ENCODE measurements at places on chromosomes 11 and 22. TPM values are rescaled to one million over a fixed set of nuclear protein-coding genes. Genes with fewer than 3 reads are reported as not detected.

Gene RFPL3
- not detected for total RNA-seq

DNA sequence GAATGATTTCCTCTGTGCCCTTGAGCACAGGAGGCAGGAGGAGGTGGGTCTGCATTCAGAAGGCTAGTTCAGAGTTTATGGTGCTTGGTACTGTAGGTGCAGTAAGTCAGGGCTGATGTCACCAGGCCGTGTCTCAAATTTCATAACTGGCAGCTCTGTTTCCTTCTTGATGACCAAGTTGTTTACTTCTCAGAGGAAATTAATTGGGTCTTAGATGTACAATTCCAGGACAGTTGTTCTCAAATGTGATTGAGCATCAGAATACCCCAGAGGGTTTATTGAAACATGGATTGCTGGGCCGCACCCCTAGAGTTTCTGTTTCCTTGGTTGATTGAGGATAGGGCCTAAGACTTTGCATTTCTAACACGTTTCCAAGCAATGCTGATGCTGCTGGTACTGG, 6.2 kb downstream of the AMOTL1 start:
- no peak overlapping the region for H3K4me3 ChIP-seq
- H3K27ac ChIP-seq: no peak overlapping the region
- H3K36me3 ChIP-seq: no peaks in the 10 kb centered on the region
- DNase-seq: peak; percentile 22

Gene F2
- total RNA-seq: 0.06 TPM

DNA sequence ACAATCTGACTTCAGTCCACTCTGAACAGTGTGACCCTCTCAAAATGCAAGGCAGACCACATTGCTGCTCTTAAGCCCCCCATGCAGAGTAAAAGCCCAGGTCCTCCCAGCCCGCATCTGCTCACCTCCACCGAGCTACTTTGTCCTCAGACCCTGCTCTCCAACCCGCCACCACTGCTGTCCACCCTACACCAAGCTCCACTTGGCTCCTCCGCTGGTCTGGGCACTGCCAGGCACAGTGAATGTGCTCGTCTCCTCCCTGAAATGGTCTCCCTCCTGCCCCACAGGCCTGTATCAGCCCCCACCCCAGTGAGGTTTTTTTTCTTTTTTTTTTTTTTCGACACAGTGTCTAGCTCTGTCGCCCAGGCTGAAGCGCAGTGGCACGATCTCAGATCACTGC, 67.4 kb upstream of the ARFGAP3 start:
- no peak for DNase-seq
- peaks cover 13% of the 10 kb centered on the region for H3K4me1 ChIP-seq
- H3K27ac ChIP-seq: no peak overlapping the region

GRCh38 chr11:115958089-115959000, 454.1 kb upstream of the CADM1 start:
- peaks cover under 1% of the 10 kb centered on the region for H3K4me1 ChIP-seq
- no peaks in the 10 kb centered on the region for H3K36me3 ChIP-seq
- no peak for DNase-seq
- no peak overlapping the region for H3K4me3 ChIP-seq
- H3K27ac ChIP-seq: no peak overlapping the region
- no peaks in the 10 kb centered on the region for H3K27me3 ChIP-seq

Gene MYOD1
- total RNA-seq: 679 TPM

Gene PATE4
- not detected for total RNA-seq

- H3K36me3 ChIP-seq: no peaks in the 10 kb centered on the region
- no peak overlapping the region for H3K4me3 ChIP-seq
- no peak overlapping the region for H3K27ac ChIP-seq
- H3K4me1 ChIP-seq: no peaks in the 10 kb centered on the region
- no peak for DNase-seq
These were observed 18.1 kb upstream of the ANO1 start for GRCh38 chr11:70059971-70060370.

GRCh38 chr22:35505399-35506258, 35.0 kb upstream of the RASD2 start:
- H3K4me3 ChIP-seq: no peak overlapping the region
- no peaks in the 10 kb centered on the region for H3K27me3 ChIP-seq
- H3K27ac ChIP-seq: no peak overlapping the region
- DNase-seq: no peak
- no peaks in the 10 kb centered on the region for H3K4me1 ChIP-seq

Gene MAPK11
- 3.2 TPM for total RNA-seq

GRCh38 chr11:116989184-116989583, 109.0 kb downstream of the SIK3 start:
- no peaks in the 10 kb centered on the region for H3K27me3 ChIP-seq
- H3K36me3 ChIP-seq: no peaks in the 10 kb centered on the region
- peaks cover 3% of the 10 kb centered on the region for H3K4me1 ChIP-seq
- no peak overlapping the region for H3K27ac ChIP-seq
- no peak for DNase-seq

Gene SPON1
- total RNA-seq: not detected

GRCh38 chr11:118051611-118052461, 25.0 kb upstream of the TMPRSS4 start:
- H3K36me3 ChIP-seq: no peaks in the 10 kb centered on the region
- peak; percentile 3 for DNase-seq
- no peaks in the 10 kb centered on the region for H3K4me1 ChIP-seq
- H3K27me3 ChIP-seq: peaks cover 2% of the 10 kb centered on the region

Gene OR2D2
- total RNA-seq: not detected

Gene MPPED2
- total RNA-seq: 10.2 TPM

- H3K27ac ChIP-seq: no peak overlapping the region
- peak; percentile 11 for DNase-seq
- peaks cover 17% of the 10 kb centered on the region for H3K4me1 ChIP-seq
These were observed 30.2 kb upstream of the APOBEC3A start for GRCh38 chr22:38927033-38927781.

- H3K4me1 ChIP-seq: peaks cover 4% of the 10 kb centered on the region
- DNase-seq: no peak
- no peak overlapping the region for H3K4me3 ChIP-seq
- H3K36me3 ChIP-seq: no peaks in the 10 kb centered on the region
These were observed 34.6 kb upstream of the MN1 start for GRCh38 chr22:27836181-27836580.

Gene SYCE3
- not detected for total RNA-seq

- H3K27me3 ChIP-seq: no peaks in the 10 kb centered on the region
- DNase-seq: no peak
- H3K4me1 ChIP-seq: no peaks in the 10 kb centered on the region
- no peak overlapping the region for H3K4me3 ChIP-seq
These were observed 529.8 kb upstream of the CADM1 start for GRCh38 chr11:116033931-116034553.

GRCh38 chr11:132943706-132944568, 588.4 kb downstream of the OPCML start:
- H3K4me3 ChIP-seq: no peak overlapping the region
- no peak for DNase-seq
- H3K27ac ChIP-seq: no peak overlapping the region
- no peaks in the 10 kb centered on the region for H3K36me3 ChIP-seq
- H3K27me3 ChIP-seq: no peaks in the 10 kb centered on the region
- no peaks in the 10 kb centered on the region for H3K4me1 ChIP-seq

Gene TRAPPC4
- 33.1 TPM for total RNA-seq

DNA sequence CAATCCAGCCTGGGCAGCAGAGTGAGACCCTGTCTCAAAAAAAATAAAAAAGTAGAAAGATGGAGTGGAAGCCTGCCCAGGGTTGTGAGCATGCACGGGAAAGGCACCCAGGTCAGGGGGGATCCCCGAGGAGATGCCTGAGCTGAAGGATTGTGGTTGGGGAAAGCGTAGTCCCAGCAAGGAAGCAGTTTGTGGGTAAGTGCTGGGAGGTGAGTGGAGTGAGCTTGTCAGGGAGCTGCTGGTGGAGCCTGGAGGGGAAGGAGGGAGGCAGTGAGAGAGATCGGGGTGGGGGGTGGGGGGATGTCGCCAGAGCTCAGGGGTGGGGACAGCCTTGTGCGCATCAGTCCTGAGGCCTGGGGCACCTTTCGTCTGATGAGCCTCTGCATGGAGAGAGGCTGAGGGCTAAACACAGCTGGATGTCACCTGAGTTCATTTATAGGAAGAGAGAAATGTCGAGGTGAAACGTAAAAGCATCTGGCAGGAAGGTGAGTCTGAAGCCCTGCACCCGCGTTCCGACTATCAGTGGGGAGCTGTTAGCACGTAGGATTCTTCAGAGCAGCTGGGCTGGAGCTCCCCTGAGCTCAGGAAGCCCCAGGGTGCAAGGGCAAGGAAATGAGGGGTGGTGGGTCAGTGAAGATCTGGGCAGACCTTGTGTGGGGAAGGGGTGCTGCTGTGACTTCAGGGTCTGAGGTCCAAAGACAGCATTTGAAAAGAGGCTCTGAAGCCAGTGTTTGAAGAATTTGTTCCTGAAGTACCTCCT, 10.2 kb downstream of the TMEM121B start:
- H3K4me1 ChIP-seq: no peaks in the 10 kb centered on the region
- no peak overlapping the region for H3K27ac ChIP-seq
- H3K36me3 ChIP-seq: no peaks in the 10 kb centered on the region
- no peak overlapping the region for H3K4me3 ChIP-seq
- no peak for DNase-seq

Gene WBP2NL
- not detected for total RNA-seq

- no peak overlapping the region for H3K4me3 ChIP-seq
- H3K36me3 ChIP-seq: no peaks in the 10 kb centered on the region
- no peak for DNase-seq
- no peaks in the 10 kb centered on the region for H3K27me3 ChIP-seq
- H3K27ac ChIP-seq: no peak overlapping the region
These were observed 213.3 kb downstream of the ETS1 start for GRCh38 chr11:128374026-128374425.

DNA sequence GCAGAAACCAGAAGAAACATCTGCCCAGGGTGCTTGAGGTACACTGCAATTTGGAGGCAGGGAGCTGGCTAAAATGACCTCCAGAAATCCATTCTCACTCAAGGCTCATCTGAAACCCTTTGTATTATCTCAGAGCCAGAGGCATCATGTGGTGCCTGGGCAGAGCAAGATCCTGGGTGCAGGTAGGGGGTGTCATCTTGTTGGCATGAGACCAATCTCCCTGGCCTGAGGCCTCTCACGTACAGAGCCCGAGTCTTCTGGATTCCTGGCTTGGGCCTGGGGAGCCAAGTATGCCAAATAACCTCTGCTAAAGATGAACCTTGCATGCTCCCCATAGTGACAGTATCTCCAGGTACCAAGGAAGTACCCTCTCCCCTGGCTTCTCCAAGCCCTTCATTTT, 2.4 kb downstream of the LMO1 start:
- peaks cover 15% of the 10 kb centered on the region for H3K27me3 ChIP-seq
- no peak for DNase-seq
- no peak overlapping the region for H3K27ac ChIP-seq
- H3K4me1 ChIP-seq: no peaks in the 10 kb centered on the region

DNA sequence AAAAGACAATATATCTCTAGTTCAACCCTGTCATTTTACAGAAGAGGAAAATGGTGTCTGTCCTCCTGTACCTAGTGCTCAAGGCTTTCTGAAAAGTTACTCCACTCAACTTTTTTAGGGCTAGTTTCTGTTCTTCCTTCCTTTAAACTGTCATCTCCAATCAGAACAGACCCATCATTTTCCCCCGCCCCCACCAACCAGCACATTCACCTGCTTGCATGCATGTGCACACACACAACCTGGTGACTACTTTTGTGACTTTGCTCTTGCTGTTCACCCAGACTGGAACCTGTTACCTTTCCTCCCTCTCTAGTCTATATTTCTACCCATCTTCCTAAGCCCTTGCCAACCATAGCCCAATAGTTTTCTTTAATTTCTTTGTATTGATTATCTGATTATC, 5.6 kb downstream of the FBXO7 start:
- no peak overlapping the region for H3K4me3 ChIP-seq
- peaks cover 10% of the 10 kb centered on the region for H3K4me1 ChIP-seq
- no peak overlapping the region for H3K27ac ChIP-seq
- H3K36me3 ChIP-seq: no peaks in the 10 kb centered on the region

DNA sequence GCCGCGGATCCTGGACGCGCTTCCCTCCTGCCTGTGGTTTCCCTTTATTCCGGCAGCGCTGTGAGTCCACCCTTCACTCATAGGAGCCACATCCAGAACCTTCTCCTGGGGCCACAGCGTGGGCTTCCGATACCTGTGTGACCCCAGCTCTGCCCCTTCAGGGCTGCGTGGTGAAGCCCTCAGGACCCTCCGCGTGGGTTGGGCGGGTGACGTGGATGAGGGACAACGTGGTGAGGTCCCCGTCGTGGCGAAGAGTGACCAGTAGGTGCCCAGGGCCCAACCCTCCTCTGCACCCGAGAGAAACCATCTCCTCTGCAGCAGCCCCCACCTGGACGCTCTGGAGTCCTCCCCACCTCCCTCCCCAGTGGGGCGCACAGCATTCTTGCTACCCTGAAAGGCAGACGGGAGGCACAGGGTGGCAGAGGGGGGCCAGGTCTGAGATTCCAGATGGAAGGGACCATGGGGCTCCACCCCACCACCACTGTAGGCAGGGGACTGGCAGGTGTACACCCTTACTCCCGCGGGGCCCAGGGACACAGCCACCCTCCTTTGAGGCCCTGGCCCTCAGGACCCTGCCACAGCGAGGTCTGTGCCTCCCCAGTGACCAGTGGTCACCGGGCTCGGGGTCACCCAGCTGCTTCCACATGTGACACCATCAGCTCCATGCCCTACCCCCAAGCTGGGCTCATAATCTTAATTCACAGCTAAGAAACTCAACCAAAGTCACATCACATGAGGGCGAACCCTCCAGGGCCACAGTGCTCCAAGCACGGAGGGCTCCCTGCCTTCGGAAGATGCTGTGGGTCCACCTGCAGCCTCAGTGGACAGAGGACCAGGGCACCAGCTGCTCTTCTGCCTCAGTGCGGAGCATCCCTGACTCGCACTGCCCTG, 3.4 kb upstream of the ZBED4 start:
- no peak overlapping the region for H3K4me3 ChIP-seq
- DNase-seq: no peak
- H3K27ac ChIP-seq: no peak overlapping the region
- H3K27me3 ChIP-seq: peaks cover 6% of the 10 kb centered on the region
- peaks cover 5% of the 10 kb centered on the region for H3K4me1 ChIP-seq

GRCh38 chr11:8219257-8220021, 44.2 kb downstream of the LMO1 start:
- H3K27ac ChIP-seq: no peak overlapping the region
- H3K36me3 ChIP-seq: no peaks in the 10 kb centered on the region
- H3K4me1 ChIP-seq: no peaks in the 10 kb centered on the region
- H3K4me3 ChIP-seq: no peak overlapping the region
- DNase-seq: peak; percentile 68

GRCh38 chr11:2664791-2665525, 34.8 kb downstream of the KCNQ1OT1 start:
- H3K36me3 ChIP-seq: peaks cover 88% of the 10 kb centered on the region
- peaks cover 20% of the 10 kb centered on the region for H3K4me1 ChIP-seq
- H3K27me3 ChIP-seq: no peaks in the 10 kb centered on the region
- no peak overlapping the region for H3K27ac ChIP-seq
- no peak overlapping the region for H3K4me3 ChIP-seq

DNA sequence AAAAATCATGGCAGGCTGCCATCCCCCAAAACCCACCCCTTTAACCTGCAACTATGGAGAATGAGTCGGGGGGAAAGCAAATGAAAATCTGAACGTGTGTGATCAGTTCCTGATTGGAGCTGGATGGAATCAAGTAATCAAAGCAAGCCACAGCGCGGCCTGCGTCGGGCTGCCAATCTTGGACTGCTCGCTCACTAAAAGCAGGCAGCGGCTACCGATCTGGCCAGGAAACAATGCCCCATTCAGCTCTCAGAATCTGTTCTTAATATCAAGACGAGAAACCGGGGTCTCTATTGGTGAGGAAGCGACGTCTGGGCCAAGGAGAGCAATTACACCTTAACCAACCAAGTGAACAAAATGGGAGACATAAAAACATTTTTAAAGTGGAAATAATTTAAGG, 472.2 kb downstream of the SOX6 start:
- peaks cover 16% of the 10 kb centered on the region for H3K27me3 ChIP-seq
- H3K4me3 ChIP-seq: no peak overlapping the region
- DNase-seq: no peak
- H3K27ac ChIP-seq: no peak overlapping the region

- H3K4me3 ChIP-seq: no peak overlapping the region
- no peaks in the 10 kb centered on the region for H3K36me3 ChIP-seq
- H3K27ac ChIP-seq: no peak overlapping the region
These were observed 13.1 kb upstream of the PDE2A start for GRCh38 chr11:72687326-72687725.

All from SJCRH30 (cell line).